ENCODE measurements at places on chromosomes 5 and 9.

- DNase-seq, result no peak
Observed at GRCh38 chr5:170470808-170471404, 32.9 kb upstream of the KCNIP1 start.

DNA sequence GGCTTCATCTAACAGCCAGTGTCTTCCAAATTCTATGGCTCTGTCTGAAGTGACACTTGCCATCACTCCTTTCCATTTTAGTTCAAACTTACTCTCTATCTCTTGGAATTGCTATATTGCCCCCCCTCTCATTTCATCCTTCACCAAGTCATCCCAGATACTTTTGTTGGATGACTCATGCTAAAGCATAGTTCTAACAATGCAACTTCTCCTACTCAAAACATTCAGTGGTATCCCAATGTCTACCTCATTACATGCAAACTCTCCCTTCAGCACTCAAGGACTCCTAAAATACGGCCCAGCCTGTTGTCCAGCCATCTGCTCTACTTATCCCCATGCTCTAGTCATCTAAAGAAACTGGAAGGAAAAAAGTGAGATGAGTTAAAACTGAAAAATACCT lies 171.6 kb downstream of the RASEF start:
- no peak for DNase-seq

DNA sequence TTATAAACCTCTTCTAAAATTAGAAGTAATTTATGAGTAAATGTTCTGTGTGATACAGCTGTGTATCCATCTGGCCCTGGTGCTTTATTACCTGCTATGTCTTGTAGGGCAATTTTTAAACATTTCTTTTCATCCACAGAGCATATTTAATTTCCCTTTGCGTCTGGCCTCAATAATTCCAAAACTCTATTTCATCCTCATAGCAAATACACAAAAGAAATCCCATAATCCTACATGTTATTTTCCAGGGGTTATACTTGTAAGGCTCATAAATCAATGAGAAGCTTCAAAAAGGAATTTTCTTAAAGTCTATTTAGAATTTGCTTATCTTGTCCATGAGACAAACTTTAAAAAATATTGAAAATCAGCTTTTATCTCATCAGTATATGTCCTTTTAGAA lies 167.0 kb downstream of the TTC39B start:
- DNase-seq, result no peak

DNA sequence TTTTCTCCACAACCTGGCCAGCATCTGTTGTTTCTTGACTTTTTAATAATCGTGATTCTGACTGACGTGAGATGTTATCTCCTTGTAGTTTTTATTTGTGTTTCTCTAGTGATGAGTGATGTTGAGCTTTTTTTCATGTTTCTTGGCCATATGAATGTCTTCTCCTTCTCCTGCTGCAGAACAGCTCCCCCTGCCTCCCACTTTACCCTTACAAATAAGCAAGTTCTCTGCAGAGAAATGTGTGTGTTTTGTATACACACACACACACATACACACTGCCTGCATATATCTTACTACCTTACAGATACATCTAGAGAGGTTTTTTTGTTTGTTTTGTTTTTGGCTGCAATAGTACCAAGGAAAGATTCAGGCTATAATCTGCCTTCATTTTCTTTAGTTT lies 88.7 kb upstream of the PHF24 start:
- DNase-seq, result no peak

DNA sequence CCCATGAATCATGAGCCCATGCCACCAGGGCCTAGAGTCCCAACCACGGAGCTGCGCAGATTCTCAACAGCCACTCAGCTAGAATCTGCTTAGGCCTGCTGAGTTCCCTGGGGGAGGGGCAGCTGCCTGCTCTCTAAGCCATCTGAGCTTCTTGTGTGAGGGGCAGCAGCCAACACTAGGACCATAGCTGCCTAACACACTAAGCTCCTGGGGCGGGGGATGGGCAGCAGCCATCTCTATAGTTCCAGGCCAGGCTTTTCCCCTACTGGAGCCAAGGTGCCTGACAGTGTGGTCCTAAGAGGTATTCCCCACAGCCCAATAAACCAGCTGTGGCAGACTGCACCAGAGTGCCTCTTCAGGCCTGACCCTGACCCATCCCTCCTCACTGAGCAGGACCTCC lies 255.9 kb upstream of the ACO1 start:
- no peak for DNase-seq

GRCh38 chr9:107963246-107963645 lies 473.7 kb upstream of the KLF4 start:
- no peak for DNase-seq

- no peak for DNase-seq
Observed at GRCh38 chr5:57488215-57488955, 5.8 kb upstream of the ACTBL2 start.

DNA sequence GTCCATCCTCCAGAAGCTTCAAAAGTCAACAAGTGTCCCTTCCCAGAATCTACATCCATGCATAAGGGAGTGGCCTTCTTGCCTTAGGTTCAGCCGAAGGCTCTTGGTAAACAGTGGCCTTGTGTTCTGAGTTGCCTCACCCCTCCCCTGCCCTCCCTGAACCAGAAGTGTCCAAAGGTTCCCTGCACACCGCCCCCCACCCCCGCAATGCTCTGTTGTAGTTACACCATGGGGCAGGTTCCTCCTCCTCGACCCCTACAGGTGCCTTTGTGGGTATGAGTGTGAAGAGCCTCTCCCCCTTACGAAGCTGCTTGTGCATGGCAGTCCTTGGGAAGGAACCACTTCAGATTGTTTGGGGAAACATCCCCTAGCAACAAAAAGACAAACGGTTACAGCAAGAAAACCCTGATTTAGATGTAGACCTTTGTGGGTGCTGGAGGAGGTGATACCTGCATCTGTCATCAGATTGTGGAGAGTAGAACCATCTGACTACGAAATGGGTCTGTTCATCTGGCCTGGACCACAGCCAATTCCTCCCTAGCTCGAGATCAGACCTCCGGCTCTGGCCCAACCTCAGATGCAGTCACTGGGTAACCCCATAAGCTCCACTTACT lies 7.1 kb downstream of the SPACA9 start:
- no peak for DNase-seq

DNA sequence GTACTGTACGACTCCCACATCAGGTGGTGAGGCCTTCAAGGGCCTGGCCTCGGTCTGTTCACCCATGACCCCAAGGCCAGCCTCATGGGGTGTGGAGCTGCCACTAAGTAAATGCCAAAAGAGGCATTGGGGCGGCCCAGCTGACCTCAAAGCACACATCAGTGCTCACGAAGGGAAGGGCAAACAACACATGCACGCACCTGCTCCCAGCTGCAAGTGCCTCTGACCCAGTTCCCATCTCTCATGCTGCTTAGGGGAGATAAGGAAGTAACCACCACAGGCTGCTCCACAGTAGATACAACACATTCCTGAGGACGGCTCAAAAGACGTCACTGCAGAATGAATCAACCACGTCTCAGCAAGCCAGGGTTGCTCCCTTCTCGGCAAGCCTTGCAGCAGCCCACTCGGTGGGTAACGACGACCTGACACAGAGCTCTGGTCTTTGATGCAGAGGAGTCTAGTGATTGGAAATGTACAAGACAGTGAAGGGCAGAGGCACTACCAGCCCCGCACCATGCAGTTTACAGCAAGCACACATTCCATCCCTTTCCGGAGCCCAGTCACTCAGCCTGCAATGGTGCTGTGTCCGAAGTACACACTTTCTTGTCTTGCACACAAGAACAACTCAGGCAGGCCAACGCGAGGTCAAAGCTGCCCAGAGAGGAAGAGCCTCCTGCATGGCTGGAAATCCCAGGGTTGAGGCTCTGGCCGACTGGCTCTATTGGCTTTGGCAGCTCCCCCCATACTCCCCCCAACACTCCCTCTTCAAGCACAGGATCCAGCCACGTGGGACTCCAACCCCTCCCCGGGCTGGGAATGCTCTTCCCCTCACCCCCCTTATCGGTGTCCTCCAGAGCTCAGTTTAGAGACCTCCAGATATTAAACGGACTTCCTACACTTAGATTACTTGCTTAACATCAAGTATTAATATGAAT lies 31.8 kb downstream of the FABP6 start:
- no peak for DNase-seq

GRCh38 chr5:113061846-113062780 lies 85.5 kb downstream of the DCP2 start:
- no peak for DNase-seq

DNA sequence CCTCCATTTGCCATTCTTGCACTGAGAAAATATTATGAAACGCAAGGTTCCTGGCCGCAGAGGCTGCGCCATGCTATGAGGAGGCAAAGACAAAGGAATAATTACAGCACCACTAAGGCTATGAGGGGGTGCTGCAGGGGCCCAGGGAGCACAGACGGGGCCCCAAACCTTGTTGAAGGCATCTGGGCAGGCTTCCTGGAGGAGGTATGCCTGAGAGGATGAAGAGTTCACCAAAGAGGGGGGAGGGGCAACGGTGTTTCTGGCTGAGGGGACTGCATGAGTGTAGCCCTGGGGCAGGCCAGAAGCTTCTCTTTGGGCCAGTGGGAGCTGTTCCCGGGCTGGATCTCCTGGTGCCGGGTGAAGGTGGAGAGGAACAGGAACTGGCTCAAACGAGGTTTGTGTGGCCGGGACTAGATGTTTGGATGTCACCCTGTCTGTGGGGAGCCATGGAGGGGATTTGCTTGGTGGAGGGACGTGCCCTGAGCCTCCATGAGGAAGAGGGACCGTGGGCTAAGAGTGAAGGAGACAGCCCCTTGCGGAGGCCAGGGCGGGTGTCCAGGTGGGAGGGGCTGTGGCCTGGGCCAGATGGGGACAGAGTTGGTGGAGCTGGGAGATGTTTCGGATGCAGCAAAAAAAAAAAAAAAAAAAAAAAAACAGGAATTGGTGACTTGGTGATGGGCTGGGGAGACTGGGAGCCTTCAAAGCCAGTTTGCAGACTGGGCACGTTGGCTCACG lies 28.2 kb downstream of the PTGES start:
- DNase-seq, result no peak

GRCh38 chr5:143126174-143127019 lies 277.1 kb downstream of the NR3C1 start:
- no peak for DNase-seq

GRCh38 chr5:133245191-133246052 lies 193.6 kb downstream of the HSPA4 start:
- DNase-seq, result no peak

- no peak for DNase-seq
Observed at GRCh38 chr5:131400585-131400984, 136.7 kb downstream of the CDC42SE2 start.

GRCh38 chr9:95116002-95116807 lies 201.3 kb downstream of the FANCC start:
- no peak for DNase-seq

GRCh38 chr5:149667084-149667828 lies 62.9 kb upstream of the PPARGC1B start:
- DNase-seq, result no peak

- DNase-seq, result no peak
Observed at GRCh38 chr5:130331332-130331731, 427.1 kb downstream of the CHSY3 start.

DNA sequence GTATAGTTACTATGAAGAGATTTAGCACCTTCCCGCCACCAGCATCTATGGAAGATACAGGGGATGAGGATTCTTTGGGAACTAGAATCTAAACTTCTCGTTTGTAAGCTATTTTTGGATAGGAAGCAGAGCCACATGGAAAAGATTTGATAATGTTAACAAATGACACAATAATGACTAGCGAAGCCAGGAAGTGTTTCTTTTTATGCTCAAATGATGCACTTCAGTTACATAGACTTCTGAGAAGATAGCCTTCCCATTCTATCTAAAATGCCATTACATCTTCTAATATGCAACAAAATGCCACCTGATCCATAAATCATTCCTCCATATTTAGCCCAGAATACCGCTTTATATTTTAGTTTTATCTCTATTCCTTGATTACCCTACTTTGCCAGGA lies 17.0 kb upstream of the TNC start:
- no peak for DNase-seq

GRCh38 chr9:99459919-99460318 lies 237.8 kb downstream of the SEC61B start:
- DNase-seq, result no peak

GRCh38 chr5:41542183-41542582 lies 31.8 kb upstream of the PLCXD3 start:
- DNase-seq, result no peak

GRCh38 chr5:174617910-174618309 lies 106.5 kb upstream of the MSX2 start:
- DNase-seq, result no peak

- no peak for DNase-seq
Observed at GRCh38 chr5:73183000-73183399, 10.0 kb downstream of the TMEM174 start.

GRCh38 chr5:159456261-159456660 lies 126.0 kb upstream of the IL12B start:
- DNase-seq, result no peak

DNA sequence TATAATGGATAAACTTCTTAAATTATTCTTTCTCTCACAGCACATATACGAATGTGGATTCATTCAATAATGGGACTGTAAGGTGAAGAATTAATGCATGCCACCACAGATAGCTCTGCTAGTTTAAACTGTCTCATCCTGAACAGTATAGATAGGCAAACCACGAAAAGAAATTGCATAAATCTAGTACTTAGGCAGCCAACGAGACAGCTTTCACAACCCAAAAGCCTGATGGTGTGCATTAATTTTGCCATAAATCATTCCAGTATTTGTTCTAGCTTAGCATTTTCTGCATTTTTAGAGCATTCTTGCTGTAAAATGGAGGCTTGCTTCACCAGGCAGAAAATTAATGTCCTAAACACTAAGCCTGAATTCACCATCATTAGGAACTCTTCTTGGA lies 834.2 kb upstream of the DMAC1 start:
- no peak for DNase-seq

GRCh38 chr9:113624721-113625120 lies 161.2 kb downstream of the RGS3 start:
- no peak for DNase-seq

DNA sequence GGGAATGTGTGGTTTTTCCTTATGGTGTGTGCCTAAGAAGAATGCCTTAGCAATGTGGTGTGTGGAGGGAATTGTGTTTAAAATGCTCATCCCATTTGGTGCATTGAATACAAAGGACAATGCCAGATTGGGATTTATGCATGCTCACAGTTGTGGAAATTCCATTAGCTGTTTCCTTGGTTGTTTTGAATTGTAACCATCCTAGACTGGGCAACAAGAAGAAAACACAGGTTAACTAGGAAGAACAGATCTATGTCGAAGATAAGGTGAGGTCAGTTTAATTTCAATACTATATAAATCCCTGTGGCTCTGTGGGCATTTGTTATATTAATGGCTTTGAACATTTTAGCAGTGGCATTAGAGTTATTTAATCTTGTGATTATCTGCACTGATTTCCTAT lies 266.8 kb downstream of the MAT2B start:
- DNase-seq, result no peak
